ENCODE measurements at places on chromosomes 11 and 22.

- peak; percentile 51 for DNase-seq
Observed at GRCh38 chr11:74255741-74256375, 55.6 kb downstream of the P4HA3 start.

DNA sequence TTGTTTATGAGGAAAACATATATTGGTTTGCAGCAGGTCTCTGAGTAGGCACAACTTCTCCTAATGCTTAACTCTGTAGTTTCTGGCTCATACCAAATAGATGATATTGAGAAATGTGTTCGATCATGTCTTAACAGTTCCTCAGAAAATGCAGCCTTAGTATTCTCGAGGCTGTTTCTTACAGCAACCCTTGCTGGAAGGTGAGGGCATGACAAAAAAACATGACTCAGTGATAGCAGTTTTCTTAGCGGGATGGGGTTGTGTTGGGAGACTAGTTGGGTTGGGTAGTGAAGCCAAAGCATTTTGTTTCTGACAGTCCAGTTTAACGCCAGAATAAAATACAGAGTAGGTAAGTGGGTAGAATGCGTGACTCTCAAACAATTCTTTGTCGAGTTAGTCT is 94.7 kb upstream of the PARVA start:
- DNase-seq = no peak

DNA sequence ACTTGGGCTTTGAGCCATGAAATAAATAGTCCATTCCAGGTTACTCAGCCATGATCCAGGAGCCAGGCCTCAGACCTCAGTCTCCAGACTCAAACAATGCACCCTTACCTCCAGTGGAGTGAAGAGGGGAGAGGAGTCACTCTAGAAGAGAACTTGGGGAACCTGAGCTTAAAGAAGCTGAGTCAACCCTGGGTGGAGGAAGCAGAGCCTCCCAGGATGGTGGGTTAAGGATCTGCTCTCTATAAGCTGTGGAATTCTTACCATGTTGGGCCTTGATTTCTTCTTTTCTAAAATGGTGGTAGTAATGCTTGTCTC is 113.2 kb downstream of the NECTIN1 start:
- DNase-seq = no peak

GRCh38 chr11:92224407-92225124 is at the start of gene FAT3:
Gene FAT3, plus strand, starts transcription at chr11:92224818. Its CDS starts 127,295 bp downstream, at chr11:92352113.
- no peak for DNase-seq

- no peak for DNase-seq
Observed at GRCh38 chr22:24383061-24383460, 44.3 kb upstream of the ADORA2A start.

DNA sequence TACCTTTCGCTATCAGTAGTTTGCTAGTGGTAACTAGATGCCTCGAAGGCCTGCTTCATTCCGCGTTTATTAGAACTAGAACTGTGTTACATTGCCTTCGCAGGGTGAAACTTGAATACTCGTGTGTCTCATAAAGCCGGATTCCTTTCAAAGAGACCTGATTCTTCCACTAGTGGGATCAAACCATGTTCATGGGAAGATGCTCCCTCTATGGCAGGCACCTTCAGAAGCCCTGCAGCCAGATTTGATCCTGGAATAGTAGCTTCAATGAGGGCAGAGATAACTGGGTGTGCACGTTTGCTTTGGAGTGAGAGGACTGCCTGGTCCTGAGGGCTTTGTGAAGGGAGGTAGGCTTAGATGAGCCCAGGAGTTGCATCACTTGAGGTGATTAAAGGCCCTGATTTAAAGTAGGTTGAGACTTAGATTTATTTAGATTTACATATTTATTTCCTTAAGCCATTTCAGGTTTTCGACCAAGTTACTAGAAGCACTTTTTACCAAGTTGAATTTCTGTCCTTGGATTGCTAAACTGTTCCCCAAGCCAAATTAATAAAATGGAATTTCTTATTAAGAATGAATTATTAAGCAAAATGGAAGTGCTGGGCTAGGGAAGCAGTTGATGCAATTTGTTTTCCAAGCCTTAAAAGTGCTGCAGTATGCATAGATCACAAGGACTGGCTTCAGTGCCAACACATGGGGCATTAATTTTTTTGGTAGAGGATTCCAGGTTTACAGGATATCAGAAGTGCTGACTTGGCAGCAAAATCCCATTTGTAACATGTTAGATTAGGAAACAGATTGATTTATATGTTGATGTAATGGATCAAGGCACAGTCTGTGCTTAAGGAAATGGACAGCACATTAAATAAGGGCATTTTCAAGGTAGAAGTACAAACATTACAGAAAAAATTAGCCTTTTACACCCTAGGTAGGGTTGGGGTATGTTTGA is 32.9 kb downstream of the APLP2 start:
- no peak for DNase-seq

DNA sequence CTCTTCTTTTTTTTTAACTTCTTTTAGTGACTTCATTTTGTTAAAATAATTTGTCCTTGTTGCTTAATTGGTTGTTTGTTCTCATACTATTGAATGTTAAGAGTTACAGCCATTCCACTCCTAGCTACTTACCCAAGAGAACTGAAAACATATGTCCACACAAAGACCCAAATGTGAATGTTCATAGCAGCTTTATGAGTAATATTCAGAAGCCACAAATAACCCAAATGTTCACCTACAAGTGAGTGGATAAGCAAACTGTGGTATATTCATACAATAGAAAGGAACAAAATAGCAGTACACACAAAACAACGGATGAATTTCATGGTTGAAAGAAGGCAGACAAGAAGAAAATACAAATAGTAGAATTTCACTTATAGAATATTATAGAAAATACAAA is 1.4 kb upstream of the OR4D11 start:
- DNase-seq = no peak

- no peak for DNase-seq
Observed at GRCh38 chr22:26527167-26527566, 14.9 kb upstream of the TFIP11 start.

- no peak for DNase-seq
Observed at GRCh38 chr11:79708319-79708932, 267.6 kb upstream of the TENM4 start.

GRCh38 chr11:76598426-76598839 is 72.1 kb downstream of the LRRC32 start:
- peak; percentile 30 for DNase-seq

GRCh38 chr11:61083601-61084147 is 18.6 kb upstream of the CD5 start:
- peak; percentile 76 for DNase-seq

DNA sequence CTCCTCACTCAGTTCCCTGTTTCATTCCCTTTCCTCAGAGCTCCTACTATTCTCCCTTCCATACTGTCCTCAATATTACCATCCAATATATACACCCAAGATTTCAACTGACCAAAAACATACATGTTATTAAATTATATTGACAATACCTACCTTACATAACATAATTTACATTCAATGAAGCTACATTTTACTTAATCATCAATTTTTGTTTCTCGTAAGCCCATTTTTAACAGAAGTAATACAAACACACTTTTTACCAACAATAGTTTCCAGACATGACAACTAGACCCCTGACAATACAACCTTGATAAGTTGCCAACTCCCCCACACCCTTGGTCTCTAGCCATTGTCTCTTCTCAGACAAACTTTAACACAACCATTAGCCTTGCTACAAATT is 145.8 kb upstream of the DDI1 start:
- no peak for DNase-seq

DNA sequence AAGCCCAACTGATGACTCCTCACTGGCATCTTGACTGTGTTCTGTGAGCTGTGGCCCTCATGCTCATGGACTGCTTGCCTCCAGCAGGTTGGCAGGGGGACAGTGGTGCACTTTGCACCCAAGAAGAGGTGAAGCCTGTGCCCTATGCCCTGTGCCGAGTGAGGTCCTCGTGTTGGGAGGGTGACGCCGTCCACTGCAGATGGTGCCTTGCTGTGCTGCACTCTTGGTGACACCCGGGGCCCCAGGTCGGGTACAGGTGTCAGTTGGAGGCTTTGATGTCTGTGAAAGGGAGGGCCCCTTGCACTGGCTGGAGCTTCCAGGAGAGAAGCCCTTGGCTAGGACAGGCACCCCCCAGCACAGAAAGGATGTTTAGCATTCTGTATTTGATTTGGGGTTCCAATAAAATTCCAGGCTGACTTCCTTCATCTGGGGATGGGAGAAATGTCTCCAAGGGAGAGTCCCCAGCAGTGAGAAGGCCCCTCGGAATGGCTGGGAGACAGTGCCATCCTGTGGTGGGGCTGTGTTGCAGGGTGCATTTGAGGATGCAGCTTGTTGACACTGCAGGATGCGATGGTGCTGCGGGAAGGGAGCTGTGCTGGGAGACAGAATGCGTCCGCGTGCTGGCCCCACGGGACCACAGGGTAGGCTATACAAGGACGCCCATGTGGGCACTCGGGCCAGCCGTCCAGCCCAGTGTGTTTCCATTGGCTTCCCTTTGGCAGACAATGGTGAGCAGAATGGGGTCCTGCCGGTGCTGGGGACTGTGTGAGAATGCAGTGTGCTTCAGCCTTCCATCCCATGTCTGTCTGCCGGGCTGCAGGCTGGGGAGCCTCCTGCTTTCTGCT is 2.5 kb upstream of the ZDHHC8 start:
- peak; percentile 62 for DNase-seq

DNA sequence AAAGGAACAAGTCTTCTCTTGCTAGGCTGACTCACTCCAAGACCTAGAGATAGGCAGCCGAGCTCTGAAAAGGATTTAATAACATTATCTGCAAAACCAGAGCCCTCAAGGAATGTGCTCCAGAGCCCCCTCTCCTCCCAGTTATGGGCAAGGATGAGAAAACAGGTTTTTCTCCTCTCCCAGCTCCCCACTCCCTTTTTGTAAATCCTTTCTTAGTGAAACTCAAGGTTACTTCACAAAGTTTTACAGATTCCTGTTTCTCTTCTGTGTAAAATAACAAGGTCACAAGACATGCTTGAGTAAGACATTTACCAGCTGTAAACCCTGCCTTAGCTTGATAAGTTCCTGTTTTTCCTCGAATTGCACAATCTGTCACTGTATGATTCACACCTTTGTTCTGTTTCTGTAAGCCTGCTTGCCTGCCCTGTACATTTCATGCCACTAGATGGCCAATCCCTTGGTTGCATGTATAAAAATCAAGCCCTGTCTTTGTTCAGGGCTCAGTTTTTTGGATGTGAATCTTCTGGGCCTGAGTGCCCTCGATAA is 489.4 kb downstream of the KCNA4 start:
- DNase-seq = no peak

GRCh38 chr11:120773501-120774031 is 250.3 kb upstream of the TBCEL start:
- DNase-seq = no peak

GRCh38 chr22:44398856-44399837 is 86.4 kb upstream of the SHISAL1 start:
- no peak for DNase-seq

DNA sequence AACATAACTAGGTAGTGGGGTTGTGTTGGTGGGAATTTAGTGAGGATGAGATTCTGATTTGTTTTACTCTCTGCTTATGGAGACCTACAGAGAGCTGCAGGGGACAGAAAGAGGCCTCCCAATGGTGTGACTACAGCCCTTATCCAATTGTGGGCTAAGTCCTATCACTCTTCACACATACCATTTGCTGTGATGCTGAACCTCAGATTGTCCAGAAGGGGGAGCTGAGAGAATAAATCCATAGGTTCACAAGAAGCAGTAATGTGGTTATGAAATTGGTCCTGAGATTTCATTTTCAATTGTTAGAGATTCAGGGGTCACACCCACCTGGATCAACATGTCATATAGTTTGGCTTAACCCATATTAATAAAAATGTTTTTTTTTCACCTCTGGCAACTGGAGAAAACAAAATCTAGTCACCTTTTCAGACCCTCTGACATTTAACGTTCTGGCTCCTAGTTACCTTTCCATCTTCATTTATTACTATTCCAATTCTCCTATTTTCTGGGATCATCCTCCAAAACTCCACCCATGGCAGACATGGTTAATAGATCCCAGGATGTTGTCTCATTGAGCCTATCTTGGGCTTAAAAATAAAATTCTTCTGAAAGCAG is 53.3 kb upstream of the PTPN5 start:
- no peak for DNase-seq

DNA sequence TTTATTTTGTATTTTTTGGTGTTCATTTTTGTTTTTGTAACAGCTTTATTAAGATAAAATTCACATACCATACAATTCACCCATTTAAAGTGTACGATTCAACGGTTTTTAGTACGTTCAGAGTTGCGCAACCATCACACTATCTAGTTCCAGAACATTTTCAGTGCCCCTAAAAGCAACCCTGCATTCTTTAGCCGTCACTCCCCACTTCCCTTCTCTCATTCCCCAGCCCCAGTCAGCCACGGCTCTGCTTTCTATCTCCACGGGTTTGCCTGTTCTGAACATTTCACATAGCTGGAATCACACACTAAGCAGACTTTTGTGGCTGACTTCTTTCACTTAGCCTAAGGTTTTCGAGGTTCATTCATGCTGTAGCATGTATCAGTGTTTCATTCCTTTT is 9.6 kb upstream of the KCNQ1OT1 start:
- DNase-seq = no peak

DNA sequence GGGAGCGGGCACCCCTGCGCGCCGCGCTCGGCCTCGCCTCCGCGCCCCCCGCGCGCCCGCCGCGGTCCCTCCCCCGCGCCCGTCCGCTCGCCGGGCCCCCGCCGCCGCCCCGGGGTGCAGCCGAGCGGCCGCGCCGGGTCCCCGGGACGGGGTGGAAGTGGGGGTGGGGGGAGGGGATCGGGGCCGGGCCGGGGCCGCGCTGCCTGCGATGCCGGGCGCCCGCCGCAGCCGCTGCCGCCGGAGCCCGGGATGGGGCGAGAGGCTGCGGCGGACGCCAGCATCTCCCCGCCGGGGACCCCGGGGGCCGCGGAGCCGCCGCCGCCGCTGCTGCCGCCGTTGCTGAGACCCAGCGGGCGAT is 365 bp downstream of the MGAT3 start:
- no peak for DNase-seq

DNA sequence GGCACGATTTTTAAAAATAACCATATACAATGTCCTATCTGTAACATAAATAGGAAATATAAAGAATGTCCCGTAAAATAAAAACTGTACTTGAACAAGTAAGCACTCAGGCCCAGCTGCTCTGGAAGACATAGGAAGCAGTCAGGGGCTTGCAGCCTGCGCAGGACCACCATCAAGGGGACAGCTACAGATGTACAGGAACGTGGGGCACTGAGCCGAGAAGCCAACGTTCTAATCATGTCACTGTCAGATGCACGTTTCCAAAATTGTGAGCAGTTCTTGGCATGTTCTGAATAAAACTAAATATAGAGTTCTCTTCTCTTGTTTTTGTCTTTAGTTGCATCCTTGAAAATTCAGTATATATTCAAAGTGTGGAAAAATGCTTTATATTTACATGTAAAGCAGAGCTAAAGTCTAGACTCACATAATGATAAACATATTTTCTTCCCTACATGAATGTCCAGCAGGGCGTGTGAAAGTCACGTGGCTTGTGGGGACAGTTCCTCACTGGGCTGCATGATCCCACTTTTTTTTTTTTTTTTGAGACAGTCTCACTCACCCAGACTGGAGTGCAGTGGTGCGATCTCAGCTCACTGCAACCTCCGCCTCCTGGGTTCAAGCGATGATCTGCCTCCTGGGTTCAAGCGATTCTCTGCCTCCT is 28.4 kb upstream of the TSPAN18 start:
- no peak for DNase-seq

DNA sequence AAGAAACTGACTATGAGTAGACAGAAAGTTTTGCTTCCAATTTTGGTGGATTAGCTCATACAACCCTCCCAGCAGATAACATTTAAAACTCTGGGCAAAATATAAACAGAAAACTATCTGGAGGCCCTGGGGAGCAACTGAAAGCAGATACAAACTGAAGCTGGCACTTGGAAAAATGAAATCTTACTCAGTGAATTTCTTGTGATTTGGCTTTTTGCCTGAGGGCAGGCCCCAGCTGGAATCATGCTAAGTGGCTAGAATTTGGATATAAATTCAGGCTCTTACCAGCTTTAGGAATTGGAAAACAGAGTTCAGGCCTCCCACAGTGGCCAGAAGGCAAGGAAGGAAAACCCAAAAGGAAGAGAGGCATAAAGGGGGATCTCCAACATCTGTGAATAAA is 85.8 kb downstream of the EFCAB6 start:
- DNase-seq = no peak
